Umbilical cord (tissue), 2 donors: ENCODE measurements at places on chromosomes 7 and 10.

DNA sequence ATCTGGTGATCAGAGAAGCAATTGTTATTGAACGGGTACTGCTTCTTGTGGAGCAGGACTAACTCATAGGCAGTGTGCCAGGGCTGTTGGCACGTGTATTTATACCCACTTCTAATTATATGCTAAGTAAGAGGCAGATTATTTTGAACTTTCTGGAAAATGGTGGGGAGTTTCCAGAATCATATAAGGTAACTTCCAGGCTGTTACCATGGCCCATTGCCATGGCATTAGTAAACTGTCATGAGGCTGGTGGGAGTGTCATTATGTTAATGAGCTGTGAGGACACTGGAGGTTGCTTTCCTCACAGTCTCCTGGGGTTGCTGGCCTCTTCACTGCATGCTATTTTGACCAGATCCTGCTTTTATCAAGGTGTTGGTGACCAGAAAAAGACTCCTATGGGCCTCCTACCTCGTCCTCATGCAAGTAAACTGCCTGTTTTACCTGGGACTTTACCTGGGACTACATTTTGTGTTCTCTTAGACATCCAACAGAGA, 122.6 kb downstream of the KCND2 start:
- DNase-seq, result no peak

GRCh38 chr7:73734619-73735527, 3.7 kb downstream of the ABHD11 start:
- DNase-seq, result peak; percentile 60

GRCh38 chr10:97505152-97505551, 6.4 kb downstream of the UBTD1 start:
- no peak for DNase-seq

GRCh38 chr7:27883696-27884095, 143.7 kb downstream of the TAX1BP1 start:
- DNase-seq, result no peak

- no peak for DNase-seq
Observed at GRCh38 chr7:148563583-148564274, 26.8 kb upstream of the C7orf33 start.

DNA sequence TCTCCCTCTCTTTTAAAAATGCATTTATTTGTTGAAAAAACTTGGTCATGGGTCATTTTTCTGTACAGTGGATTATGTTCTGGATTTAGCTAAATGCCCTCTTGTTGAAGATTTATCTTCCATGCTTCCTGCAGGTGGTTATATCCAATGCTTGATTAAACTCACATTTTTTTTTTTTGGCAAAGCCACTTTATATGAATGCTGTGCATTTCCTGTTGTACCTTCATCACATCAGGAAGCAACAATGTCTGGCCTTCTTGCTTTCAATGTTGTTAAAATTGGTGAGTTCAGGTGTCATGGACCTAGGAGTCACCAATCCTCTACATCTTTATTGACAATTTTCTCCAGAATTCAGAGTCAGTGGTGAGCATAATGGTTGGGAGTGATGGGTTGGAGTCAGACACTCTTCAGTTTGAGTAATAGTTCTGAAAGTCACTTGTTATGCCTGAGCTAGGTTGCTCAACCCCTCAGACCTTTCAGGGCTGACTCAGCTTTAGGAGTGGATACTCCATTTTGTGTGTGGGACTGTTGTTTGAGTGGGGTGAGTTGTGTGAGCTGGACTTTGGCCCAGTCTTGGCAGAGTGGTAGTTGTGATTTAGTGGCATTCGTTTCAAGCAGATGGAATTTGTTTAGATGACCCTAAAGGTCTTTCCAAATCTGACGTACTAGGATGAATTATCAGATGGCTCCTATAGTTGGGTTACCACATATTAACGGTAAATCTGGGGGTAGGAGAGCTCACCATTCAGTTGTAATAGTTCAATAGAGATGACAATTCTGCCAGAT, 213.5 kb upstream of the ZNF32 start:
- no peak for DNase-seq

DNA sequence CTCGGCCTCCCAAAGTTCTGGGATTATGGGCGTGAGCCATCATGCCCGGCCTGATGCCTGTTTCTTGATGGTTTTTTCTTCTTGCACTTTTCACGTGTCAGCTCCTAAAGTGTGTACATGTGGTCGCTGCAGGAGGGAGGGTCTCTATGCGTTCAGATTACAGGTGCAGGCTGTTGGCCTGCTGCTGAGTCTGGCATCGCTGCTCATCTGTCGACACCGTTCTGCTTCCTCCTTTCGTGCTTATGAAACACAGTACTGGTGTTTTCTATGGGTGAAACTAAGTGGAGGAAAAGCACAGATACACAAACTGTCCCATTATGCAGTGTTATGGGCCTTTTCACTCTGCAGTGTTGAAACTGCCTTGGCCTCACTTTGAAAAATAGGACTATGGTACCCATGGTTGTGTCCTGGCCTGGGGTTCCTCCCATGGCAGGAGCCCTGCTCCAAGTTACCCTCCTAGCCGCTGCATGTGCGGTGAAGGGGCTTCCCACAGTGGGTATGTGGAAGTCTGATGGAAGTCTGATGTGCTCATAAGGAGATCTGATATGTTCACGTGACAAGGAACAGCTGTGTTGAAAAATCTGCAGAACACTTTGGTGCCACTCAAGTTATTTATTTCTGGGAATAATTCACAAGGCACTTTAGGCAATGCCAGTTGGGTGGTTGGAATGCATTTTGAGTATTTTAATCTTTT, 23.5 kb downstream of the OGDH start:
- no peak for DNase-seq

GRCh38 chr10:88318803-88319202, 264.3 kb downstream of the RNLS start:
- no peak for DNase-seq
